ENCODE measurements at places on chromosomes 2 and 18.

DNA sequence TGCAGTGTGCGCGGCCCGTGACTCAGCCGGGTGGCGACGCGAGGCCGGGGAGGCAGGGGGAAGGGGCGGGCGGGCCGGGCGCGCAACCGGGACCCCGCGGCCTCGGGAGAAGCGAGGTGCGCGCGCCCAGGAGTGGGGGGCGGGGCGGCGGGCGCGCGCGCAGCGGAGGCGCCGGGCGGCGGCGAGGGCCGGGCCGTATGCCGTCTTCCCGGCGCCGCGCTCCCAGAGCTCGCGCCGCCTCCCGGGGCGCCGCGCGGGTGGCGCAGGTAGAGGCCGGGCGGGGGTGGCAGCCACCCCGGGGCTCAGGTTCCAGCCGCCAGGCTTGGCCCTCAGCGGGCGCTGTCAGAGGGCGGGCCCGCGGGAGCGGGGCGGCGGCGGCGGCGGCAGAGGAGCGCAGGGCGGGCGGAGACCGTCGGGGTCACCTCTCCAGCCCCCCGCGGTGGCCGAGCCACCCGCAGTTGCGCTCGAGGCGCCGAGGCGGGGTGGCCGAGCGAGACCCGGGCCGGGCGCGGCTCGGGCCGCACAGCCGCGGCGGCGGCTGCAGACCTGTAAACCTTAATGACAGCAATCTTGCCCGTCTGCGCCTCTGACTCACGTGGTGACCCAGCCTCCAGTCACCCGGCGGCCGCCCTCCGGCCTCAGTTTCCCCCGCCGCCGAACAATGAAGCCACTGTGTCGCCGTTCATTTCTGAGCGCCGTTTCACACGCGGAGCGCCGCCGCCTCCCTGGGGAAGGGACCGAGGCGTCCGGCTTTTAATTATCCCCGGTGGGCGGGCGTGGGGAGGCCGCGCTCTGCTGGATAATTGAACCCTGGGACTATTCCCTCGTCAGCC is 25.3 kb upstream of the SMAD7 start:
- DNase-seq: peak; percentile 35

DNA sequence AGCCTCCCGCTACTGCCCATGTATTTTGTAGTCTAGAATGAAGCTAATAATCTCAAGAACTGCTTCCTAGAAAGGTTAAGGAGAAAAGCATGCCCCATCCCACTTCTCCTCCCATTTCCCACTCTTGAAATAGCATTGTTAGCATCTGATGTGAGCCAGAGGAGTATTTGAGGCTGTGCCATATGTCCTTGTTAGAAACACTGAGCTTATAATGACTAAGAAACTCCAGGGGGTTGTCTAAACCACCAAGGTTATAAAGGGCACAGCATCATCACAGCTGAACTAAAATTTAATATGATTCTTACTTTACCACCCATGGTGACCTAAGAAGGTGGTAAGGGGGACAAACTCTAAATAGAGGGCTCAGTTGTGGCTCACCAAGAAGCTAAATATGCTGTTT is 16.6 kb downstream of the TSPYL6 start:
- no peak for DNase-seq

DNA sequence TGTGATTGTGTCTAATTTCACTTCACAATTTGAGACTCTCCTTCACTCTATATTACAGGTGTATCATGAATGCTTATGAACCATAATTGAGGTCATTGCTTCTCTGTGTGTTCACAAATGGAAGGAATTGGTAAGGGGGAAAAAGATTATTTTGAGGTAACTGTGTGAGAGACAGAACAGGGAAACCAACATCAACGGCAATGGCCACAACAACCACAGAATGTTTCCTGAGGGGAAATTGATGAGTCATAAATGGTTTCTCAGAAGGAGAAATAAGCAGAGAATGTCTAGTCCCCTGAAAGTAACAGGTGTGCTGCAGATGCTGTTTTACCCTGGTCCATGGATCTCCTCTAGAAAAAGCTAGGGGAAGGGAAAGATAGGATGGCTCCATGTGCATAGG is 361.2 kb upstream of the GALNT5 start:
- no peak for DNase-seq

DNA sequence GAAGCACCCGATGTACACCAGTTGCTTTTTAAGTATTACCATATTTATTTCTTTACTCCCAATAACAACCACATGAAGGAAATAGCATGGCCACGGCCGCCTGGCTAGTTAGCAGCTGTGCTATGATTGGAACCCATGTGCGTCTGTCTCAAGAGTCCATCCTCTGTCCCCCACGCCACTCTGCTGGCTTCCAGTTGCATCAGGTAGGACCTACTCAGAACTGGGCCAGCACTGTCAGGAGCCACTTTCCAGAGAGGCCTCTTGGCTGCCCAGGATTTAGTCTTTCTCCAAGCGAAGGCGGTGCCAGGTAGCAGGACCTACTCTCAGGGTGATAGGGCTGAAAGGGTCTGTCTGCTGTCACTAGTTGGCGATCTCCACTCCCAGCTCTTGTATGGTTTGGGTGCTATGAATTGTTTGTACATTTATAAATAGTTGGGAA is 22.1 kb downstream of the ASB18 start:
- DNase-seq: no peak

- no peak for DNase-seq
Observed at GRCh38 chr18:67973916-67974315, 457.4 kb upstream of the DSEL start.
